Amniotic epithelial cell (primary cell): ENCODE measurements at places on chromosomes 2 and 18.

DNA sequence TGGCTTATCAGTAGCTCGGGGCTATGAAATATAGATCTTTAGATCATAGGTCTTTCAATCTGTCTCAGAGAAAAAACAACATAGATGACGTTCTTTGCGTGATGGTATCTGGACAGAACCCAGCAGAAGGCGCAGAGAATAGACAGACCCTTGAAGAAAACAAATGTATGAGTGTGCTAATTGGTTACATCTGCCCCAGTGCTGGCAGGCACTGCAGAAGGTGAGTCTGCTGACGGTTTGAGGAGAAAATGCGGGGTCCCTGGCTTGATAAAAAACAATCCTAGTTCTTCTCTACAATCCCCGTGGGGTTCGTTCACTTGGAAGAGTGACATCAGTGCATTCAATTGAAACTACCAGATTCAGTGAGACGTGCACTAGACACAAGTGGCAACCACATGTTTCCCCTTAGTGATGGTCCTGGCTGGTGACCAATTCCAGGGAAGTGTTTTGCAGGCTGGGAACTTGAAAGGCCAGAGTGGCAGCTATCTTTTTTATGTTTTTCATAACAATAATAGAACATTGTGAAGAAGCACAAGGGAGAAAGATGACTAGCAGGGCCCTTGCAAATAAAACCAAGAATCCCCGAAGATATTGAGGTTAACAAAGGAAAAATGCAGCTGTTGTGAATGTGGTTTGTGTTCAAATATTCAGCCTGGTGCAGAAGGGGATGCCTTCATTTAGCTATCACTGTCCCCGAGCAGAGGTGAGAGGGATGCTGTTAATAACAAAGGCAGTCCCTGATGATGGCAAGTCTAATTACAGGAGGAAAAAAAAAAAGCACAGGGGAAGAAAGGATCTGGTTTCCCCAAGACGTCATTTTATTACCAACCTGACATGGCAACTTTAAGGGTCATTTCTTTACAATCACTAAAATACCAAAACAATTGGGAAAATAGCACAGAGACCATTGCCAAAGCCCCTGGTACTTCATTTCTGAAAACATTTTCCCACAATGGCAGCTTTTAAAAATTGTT lies 337.6 kb upstream of the FIGN start:
- DNase-seq = no peak

DNA sequence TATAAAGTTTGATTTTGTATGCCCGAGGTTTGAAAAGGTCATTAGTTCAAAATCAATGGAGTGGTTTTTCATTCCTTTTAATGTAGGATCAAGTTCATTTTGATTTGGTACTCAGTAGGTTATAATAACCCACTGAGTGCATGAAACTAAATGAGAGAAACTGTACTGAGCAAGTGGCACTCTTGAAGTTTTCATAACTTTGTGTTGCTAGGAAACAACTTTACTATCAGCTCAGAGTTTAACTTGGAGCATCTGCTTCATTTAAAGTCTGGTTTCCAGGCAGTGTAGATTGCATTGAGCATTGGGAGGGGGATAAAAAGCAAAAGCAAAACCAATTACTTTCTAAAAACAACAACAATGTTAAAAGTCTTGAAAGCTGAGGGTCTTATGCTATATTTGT lies 1361.6 kb upstream of the CHAC2 start:
- DNase-seq = no peak

DNA sequence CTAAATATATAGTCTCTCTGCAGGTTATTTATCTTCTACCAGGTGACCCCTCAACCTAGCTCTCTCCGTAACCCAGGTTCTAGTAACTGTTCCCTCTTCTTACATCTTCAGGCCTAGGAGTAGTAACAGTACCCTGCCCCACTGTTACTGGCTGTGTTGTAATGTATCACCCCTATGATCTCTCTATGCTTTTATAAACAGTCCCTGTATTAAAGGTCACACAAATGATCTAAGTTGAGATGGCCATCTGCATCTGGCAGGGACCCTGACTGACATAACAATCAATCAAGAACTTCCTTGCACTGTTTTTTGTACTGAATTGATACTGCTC lies 219.7 kb upstream of the STK17B start:
- no peak for DNase-seq

DNA sequence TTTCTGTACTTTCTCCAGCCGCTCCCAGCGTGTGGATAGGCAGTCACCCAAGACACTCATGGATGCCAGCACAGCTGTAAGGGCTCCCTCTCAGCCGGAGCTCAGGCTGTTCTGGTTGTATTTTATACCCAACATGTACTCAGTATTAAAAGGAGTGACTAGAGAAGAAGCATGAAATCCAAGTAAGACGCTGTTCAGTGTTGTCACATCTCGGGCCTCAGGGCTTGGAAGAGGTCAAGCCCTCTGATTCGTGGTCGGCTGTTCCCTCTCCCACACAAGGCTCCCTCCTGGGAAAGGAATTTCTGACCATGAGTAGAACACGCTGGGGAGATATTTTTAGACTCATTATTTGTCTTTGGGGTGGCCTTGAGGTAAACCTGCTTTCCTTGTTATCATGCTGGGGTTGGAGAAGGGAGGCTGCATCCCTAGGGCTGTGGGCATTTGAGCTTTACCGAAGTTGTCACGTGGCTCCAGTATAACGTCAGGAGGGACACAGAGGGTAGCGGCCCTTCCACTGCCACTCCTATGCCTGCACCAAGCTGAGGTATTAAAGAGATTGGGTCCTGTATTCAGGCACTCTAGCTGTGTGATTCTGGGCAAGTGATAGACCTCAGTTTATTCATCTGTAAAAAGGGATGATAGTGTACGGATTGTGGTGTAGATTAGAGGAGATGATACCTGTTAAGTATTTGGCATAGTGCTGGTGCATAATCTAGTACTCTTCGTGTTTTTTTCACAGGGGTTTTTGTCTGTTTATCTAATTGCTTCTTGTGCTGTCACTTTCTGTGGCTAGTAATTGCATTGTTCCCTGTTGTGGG lies 34.1 kb downstream of the HK2 start:
- DNase-seq = peak; percentile 98

DNA sequence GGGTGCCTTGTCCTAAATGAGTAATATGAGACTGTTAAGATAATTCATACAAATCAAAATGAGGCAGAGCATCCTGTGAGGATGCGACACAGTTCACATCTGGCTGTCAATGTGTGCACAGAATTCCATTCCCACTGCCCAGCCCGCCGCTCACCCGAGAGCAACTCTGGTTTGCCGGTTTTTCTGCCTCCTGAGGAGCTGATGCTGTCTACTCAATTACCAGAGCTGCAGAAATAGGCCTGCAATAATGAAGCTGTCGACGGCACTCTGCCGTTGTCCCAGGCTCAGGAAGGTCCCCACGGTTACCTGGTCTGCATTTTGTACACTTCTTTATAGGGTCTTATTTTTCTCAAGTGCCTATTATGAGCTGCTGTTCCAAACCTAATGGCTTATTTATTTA lies 55.7 kb upstream of the LYPD1 start:
- DNase-seq = no peak

- no peak for DNase-seq
Measured at GRCh38 chr2:138507267-138507666, 5.7 kb downstream of the SPOPL start.

DNA sequence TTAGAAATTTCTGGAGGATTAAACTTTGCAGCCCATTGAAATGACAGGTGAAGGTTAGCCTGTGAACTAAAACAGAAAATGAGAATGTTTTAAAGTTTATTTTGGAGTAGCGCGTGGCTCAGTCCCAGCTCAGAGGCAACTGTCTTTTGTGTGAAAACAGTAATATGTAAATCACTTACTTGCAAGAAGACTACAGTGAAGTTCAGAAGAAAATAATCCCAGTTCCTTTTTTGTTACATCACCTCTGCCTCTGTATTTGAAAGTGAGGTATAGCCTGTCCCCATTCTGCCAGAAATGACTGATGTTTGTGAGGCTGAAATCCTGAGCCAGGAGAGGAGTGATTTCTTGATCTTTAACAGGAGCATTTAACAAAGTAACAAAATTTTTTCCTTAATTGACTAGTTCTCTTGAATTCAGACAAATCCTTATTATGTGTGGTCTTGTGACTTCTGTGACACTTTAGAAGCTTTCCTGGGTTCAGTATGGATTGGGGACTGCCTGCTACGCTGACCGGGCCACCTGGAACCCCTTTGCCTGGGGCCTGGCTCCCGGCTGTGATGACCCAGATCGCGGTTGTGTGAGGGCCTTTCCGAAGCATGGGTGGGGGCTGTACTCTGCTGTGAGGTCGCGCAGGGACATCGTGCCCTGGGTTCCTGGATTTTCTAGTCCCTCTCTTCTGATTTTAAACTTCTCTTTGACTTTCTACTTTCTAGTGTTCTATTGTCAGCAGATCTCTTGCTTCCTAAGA lies 24.3 kb downstream of the TRAPPC12 start:
- no peak for DNase-seq

- DNase-seq = no peak
Measured at GRCh38 chr2:54624591-54625071, 98.8 kb upstream of the EML6 start.

- no peak for DNase-seq
Measured at GRCh38 chr18:39019989-39020388, 1454.4 kb upstream of the CELF4 start.

DNA sequence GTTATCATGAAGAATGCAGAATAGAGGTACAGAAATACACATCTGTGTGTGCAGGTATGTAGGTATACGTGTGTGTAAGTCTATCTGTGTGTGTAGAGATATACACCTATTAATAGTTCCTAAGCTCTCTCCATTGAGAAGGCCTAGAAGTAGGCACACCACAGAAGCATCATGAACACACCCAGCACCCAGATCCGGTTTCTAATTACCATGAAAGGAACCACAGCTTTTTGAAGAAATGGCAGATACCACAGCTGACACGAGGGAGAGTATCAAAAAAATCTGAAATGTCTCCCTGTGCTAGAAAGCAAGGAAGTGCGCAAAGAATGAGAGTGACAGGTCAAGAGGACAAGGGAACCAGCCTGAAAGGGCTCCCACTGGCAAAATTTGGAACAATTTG lies 27.7 kb upstream of the AP1S3 start:
- DNase-seq = no peak

DNA sequence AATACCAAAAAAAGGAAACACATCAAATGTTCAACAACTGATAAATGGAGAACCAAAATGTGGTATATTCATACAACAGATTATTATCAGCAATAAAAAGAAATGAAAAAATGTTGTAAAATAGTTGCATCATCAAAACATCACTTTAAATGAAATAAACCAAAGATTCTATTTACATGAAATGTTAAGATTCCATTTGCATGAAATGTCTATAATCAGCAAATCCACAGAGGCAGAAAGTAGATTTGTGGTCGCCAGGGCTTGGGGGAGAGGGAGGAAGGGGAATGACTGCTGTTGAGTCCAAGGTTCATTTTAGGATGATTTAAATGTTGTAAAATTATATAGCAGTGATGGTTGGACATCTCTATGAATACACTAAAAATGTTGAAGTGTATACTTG lies 181.9 kb downstream of the RTP5 start:
- DNase-seq = peak; percentile 35
